T-helper 2 cell (primary cell): ENCODE measurements at places on chromosomes 1 and 21.
A peak's percentile ranks its signal among the peaks of the same experiment; 100 is the strongest.

- no peak for DNase-seq
These were observed 37.4 kb downstream of the PRDM2 start for GRCh38 chr1:13737398-13737797.

- DNase-seq = no peak
These were observed 48.9 kb downstream of the AGPAT3 start for GRCh38 chr21:43913928-43914327.

GRCh38 chr1:60921175-60921574 is 161.2 kb upstream of the NFIA start:
- DNase-seq = no peak

GRCh38 chr1:224774378-224774777 is 155.1 kb upstream of the DNAH14 start:
- DNase-seq = no peak

DNA sequence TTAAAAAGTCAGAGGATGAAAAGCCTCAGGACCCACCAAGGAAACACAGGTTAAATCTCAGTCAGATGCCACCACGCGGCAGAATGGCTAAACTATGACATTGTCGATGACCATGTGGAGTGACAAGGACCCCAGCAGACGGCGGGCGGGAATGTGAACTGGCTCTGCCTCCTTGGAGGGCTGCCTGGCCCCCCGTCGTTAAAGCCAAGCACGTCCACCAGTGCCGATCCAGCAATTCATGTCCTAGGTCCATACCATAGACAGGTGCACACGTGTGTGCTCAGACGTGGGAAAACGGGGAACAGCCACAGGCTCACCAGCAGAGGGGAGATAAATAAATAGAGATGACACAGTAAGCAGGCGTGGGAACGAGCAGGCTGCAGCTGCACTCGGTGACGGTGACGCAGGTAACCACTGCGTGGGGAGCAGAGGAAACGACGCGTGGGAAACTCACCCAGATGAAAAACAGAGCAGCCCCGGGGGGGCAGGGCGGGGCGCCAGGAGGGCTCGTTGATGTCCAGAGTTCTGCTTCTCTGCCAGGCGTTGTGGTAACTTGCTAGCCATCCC is 28.3 kb upstream of the PCBP3 start:
- peak; percentile 89 for DNase-seq

DNA sequence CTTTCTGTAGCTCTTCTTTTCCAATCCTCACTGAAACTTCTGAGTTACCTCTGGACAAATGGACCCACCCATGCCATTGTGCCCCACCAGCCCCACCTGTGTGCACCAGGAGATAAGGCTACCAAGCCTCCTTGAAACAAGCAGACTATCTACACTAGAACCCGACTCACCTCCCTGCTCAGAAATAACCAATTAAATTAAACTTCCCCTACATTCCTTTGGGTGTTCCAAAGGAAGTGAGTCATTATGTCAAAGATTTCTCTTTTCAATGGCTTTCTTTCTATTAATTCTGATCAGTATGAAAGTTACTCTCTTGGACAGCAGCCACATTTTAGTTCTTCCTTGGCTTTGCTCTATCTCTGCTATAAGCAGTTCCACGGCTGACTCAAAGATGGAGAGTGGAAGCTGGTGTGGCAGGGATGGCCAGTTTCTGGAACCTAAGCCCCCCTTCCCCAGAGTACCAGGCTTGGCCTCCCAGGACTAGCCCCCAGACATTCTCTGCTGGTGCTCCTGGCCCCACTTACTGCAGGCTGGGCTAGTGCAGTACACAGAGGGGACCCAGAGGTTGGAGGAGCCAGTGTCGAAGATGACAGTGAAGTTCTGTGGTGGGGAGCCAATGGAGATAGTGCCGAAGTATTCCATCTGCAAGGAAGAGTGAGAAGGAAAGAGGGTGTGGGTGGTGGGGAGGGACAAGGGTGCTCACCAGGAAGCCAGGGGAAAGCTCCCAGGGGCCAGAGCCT is 1.9 kb downstream of the CTSE start:
- DNase-seq = no peak

DNA sequence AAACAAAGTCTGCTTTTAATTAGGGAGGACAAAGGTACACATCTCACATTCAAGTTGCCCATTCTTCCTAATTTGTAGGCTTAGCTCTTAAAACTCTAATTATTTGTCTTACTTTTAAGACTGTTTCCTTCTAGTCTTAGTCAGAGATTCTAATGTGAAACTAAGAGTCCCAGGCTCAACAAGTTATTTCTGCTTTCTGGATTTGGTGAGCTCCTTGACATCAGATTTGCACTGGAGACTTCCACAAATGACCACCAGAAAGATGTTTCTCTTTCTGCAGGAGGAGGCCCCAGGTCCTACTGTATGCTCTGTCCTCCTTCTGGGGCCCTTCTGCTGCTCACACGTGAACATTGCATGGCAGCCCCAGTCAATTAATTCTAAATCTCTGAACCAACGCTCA is 194.2 kb upstream of the JUN start:
- no peak for DNase-seq

DNA sequence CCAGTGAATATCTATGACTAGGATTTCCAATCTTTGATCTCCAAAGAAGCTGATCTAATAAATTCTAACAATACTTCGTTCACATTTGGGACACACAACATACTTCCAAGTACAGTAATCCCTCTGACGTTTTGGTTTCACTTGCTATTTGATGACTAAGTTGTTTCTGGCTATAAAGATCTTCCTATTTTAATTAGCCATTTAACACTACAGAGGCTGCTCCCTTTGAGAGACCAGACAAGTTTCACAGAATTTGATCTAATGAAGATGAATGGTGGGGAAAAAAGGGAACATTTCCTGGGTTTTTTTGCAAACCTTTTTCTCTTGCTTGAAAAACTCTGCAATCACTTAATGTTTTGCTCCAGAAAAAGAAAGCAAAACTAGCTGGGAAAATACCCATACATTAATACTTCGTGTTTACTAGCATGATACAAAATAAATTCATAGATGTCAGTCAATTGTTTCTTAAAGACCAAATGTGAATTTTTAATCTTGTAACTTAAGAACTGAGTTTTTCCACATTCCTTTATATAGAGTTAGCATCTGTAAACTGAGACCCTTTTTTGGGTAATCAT is 28.0 kb upstream of the GLIS1 start:
- DNase-seq = no peak

- no peak for DNase-seq
These were observed 224.1 kb downstream of the COL11A1 start for GRCh38 chr1:102884238-102884637.
